ENCODE measurements at places on chromosomes 7 and 10. TPM values are rescaled to one million over a fixed set of nuclear protein-coding genes. Genes with fewer than 3 reads are reported as not detected.

DNA sequence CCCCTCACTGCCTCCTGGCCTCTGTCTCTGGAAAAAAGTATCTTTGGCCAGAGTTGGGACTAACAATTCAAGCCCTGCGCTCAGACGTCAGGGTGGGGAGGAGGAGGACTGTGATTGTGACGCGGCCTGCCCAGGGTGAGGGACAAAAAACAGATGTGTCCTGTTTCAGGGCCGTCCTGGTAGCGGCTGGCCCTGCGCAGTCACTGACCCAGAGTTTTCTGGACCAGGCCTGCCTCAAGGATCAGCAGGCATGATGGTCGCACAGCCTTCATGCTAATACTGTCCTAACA lies 110.1 kb downstream of the CYTH3 start:
- H3K27ac ChIP-seq, result no peak overlapping the region
- H3K27me3 ChIP-seq, result no peaks in the 10 kb centered on the region
- no peak for DNase-seq

DNA sequence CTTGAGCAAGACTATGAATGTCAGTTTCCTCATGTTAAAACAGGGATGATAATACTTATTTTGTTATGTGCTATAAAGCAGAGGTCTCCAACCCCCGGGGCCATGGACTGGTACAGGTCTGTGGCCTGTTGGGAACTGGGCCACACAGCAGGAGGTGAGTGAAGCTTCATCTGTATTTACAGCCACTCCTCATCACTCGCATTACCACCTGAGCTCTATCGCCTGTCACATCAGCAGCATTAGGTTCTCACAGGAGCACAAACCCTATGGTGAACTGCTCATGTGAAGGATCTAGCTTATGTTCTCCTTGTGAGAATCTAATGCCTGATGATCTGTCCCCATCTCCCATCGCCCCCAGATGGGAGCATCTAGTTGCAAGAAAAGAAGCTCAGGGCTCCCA lies 365.3 kb upstream of the SMIM30 start:
- no peak overlapping the region for H3K4me3 ChIP-seq
- no peak overlapping the region for H3K27ac ChIP-seq
- H3K36me3 ChIP-seq, result no peaks in the 10 kb centered on the region
- H3K27me3 ChIP-seq, result no peaks in the 10 kb centered on the region
- DNase-seq, result peak; percentile 30

DNA sequence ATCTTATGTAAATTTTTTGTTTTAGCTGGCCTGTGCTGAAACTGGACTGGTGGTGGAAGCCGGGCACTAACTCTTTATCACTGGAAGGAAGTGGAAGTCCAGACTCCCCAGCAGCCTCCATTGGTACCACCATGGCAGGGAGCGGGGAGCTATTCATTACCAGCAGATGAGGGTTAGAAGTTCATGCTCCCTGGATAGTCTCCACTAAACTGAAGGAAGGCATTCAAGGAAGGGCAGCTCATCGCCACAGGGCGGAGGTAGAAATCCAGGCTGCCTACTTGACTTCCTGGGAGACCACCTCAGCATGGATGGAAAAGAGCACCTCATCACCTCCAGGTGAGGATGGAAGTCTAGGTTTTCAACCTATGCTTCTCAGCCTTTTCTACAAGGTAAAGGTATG lies 130.9 kb downstream of the SLC16A9 start:
- no peak for DNase-seq
- H3K4me1 ChIP-seq, result no peaks in the 10 kb centered on the region
- no peaks in the 10 kb centered on the region for H3K36me3 ChIP-seq

GRCh38 chr7:27994639-27995038 lies 186.0 kb downstream of the JAZF1 start:
- H3K27ac ChIP-seq, result no peak overlapping the region
- H3K4me1 ChIP-seq, result peaks cover 4% of the 10 kb centered on the region
- no peak for DNase-seq
- H3K4me3 ChIP-seq, result no peak overlapping the region

DNA sequence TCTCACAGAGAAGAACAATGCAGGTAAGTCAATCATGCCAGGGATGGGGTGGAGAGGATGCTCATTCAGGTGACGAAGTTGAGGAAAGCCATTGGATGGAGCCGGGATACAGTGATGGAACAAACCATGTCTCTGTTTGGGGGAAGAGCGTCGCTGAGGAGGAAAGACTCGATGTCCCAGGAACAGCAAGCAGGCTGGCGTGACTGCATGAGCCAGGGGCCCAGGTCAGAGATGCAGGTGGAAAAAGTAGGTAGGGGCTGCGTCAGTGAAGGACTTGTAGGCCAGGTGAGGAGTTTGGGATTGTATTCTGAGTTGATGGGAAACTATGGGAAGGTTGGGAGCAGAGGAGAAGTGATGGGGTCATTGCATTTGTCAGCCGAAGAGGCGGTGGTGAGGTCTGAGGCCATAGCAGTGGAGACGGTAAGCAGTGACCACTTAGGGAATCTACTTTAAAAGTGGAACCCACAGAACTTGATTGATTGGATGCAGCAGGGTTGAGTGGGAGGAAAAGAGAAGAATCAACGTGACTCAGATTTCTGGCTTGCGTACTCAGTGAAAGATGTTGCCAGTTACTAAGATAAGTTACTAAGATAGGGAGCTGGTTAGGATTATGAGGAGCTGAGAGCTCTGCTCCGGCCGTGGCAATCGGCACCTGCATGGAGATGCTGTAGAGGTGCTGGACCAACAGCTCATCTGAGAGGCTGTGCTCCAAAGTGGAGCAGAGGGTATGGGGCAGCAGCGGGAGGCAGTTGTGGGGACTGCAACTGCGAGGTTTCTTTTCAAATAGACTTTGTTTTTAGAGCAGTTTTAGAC lies 12.5 kb upstream of the IL2RA start:
- H3K4me1 ChIP-seq, result peaks cover 28% of the 10 kb centered on the region
- H3K27ac ChIP-seq, result no peak overlapping the region
- no peak for DNase-seq
- H3K27me3 ChIP-seq, result no peaks in the 10 kb centered on the region
- H3K4me3 ChIP-seq, result no peak overlapping the region
- no peaks in the 10 kb centered on the region for H3K36me3 ChIP-seq

GRCh38 chr10:87038286-87038717 lies 18.2 kb downstream of the FAM25A start:
- no peaks in the 10 kb centered on the region for H3K36me3 ChIP-seq
- H3K4me1 ChIP-seq, result no peaks in the 10 kb centered on the region
- H3K27me3 ChIP-seq, result no peaks in the 10 kb centered on the region
- H3K27ac ChIP-seq, result no peak overlapping the region
- H3K4me3 ChIP-seq, result no peak overlapping the region

- no peaks in the 10 kb centered on the region for H3K27me3 ChIP-seq
- no peaks in the 10 kb centered on the region for H3K4me1 ChIP-seq
- H3K4me3 ChIP-seq, result no peak overlapping the region
- no peaks in the 10 kb centered on the region for H3K36me3 ChIP-seq
These were observed 706.8 kb upstream of the MBL2 start for GRCh38 chr10:53479365-53479764.

DNA sequence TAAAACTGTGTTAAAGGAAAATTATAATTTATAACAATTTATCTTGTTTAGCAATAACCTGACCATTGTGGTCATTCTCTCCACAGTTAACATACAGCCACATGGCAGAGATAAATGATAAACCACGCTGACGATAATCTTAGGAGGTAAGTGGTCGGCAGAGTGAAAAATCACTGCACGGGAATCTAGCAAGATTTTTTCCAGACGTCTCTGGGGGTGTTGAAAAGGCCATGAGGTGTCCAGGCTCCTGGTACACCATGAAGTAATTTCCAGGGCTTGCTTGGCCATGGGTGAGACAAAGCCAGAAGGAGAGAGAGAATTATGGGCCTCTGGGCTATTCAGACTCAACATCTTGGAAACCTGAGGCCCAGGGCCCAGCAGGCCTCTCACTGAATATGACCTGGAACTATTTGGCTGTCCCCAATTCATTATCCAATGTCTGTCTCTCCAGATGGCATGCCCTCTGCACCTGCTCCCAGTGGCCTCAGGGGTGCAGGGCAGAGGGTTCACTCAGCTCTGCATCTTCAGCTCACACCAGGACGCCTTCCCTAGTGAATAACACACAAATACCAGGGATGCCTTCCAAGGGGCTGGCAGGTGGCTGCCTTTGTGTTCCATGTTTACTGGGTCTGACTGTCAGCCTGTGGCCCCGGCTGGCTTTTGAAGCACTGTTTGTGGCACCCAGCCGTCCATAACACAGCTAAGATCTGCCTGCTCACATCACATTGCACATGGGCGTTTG lies 590.4 kb upstream of the PFKP start:
- DNase-seq, result no peak
- no peaks in the 10 kb centered on the region for H3K36me3 ChIP-seq
- no peaks in the 10 kb centered on the region for H3K27me3 ChIP-seq
- no peaks in the 10 kb centered on the region for H3K4me1 ChIP-seq
- no peak overlapping the region for H3K27ac ChIP-seq
- H3K4me3 ChIP-seq, result no peak overlapping the region

DNA sequence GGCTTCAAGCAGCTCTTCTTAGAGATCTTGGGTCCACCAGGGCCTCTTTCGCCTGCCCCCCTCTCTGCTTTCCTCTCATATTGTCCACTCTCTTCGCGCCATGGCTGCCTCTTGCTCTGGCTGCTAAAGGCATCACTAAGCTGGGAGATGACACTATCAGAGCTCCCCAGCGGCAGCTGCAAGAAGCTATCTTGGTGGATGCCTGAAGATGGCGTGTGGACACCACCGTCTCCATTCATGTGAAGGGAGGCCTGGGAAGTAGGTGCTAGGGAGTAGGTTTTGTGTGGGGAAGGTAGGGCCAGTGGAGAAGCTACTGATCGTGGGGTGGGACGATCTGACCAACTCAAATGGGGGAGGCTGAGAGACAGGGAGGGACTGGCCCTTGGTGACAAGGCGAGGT lies 45.9 kb upstream of the PDLIM1 start:
- H3K4me3 ChIP-seq, result no peak overlapping the region
- H3K4me1 ChIP-seq, result peaks cover 11% of the 10 kb centered on the region
- H3K27me3 ChIP-seq, result no peaks in the 10 kb centered on the region
- DNase-seq, result no peak

- H3K27me3 ChIP-seq, result peaks cover 59% of the 10 kb centered on the region
- DNase-seq, result no peak
- no peaks in the 10 kb centered on the region for H3K36me3 ChIP-seq
- H3K27ac ChIP-seq, result no peak overlapping the region
- no peaks in the 10 kb centered on the region for H3K4me1 ChIP-seq
- H3K4me3 ChIP-seq, result no peak overlapping the region
These were observed 32.0 kb upstream of the CFAP46 start for GRCh38 chr10:132974249-132974796.

DNA sequence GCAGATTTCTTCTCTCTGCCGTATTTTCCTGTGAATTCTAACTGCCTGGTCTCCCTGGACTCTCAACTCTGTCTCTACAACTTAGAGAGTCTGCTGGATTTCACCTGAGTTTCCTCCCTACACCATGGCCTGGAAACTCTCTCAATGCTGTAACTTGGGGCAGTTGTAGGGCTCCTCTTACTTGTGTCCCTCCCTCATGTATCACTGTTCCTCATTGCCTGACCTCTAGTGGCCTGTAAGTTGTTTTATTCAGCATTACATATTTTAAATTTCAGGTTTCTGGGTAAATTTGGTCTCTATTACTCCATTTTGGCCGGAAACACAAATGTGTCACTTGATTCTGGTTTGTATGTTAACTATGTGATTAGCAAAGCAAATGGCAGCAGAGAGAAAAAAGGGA lies 70.9 kb downstream of the DYNC1I1 start:
- DNase-seq, result no peak
- no peaks in the 10 kb centered on the region for H3K27me3 ChIP-seq
- no peak overlapping the region for H3K27ac ChIP-seq
- no peaks in the 10 kb centered on the region for H3K36me3 ChIP-seq
- H3K4me3 ChIP-seq, result no peak overlapping the region
- no peaks in the 10 kb centered on the region for H3K4me1 ChIP-seq

- H3K4me1 ChIP-seq, result peaks cover 9% of the 10 kb centered on the region
- peaks cover 5% of the 10 kb centered on the region for H3K27me3 ChIP-seq
- H3K27ac ChIP-seq, result no peak overlapping the region
- DNase-seq, result no peak
- H3K4me3 ChIP-seq, result no peak overlapping the region
- no peaks in the 10 kb centered on the region for H3K36me3 ChIP-seq
These were observed 38.6 kb downstream of the YKT6 start for GRCh38 chr7:44239361-44239760.

- H3K4me1 ChIP-seq, result no peaks in the 10 kb centered on the region
- no peak for DNase-seq
- H3K36me3 ChIP-seq, result no peaks in the 10 kb centered on the region
- H3K4me3 ChIP-seq, result no peak overlapping the region
- H3K27ac ChIP-seq, result no peak overlapping the region
These were observed 255.5 kb upstream of the SMIM30 start for GRCh38 chr7:113373863-113374262.

GRCh38 chr7:75867390-75867717 lies 11.5 kb upstream of the RHBDD2 start:
- no peak overlapping the region for H3K4me3 ChIP-seq
- no peak for DNase-seq
- H3K27me3 ChIP-seq, result no peaks in the 10 kb centered on the region
- no peaks in the 10 kb centered on the region for H3K36me3 ChIP-seq
- peaks cover 17% of the 10 kb centered on the region for H3K4me1 ChIP-seq

GRCh38 chr10:78905015-78905956 lies 163.5 kb upstream of the ZMIZ1 start:
- no peaks in the 10 kb centered on the region for H3K4me1 ChIP-seq
- H3K4me3 ChIP-seq, result no peak overlapping the region
- H3K27me3 ChIP-seq, result no peaks in the 10 kb centered on the region
- no peak for DNase-seq
- H3K36me3 ChIP-seq, result no peaks in the 10 kb centered on the region

- no peak for DNase-seq
- H3K36me3 ChIP-seq, result no peaks in the 10 kb centered on the region
- H3K27ac ChIP-seq, result peak overlapping the region; percentile 31
These were observed 282.3 kb downstream of the KLF6 start for GRCh38 chr10:3502673-3503072.

DNA sequence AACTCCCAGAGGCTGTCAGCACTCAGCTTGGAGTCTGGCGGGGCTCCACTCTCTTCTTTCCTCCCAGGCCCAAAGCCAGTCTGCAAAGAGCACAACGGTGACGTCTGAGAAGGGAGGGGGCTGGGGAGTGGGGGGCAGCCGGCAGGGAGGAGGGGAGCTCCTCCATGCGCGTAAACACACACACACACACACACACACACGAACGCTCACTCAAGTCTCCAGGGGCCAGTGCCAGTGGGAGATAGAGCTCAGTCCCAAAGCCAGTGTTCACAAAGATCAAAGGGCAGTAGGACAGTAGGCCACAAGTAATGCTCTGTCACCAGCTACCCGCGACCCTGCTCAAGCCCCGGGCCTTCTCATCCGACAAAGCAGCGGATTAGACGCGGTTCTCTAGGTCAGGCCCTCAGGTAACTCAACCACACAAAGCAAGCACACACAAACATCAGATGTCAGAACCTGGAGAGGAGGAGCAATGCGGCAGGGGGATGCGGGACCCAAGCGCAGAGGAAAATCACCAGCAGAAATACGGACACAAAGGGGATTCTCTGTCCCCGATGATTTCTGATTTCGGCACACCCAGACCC lies 19.9 kb downstream of the TCAF1 start:
- no peaks in the 10 kb centered on the region for H3K27me3 ChIP-seq
- no peaks in the 10 kb centered on the region for H3K36me3 ChIP-seq
- peaks cover 21% of the 10 kb centered on the region for H3K4me1 ChIP-seq

GRCh38 chr7:55048221-55048859 lies 29.5 kb downstream of the EGFR start:
- no peaks in the 10 kb centered on the region for H3K36me3 ChIP-seq
- H3K27me3 ChIP-seq, result no peaks in the 10 kb centered on the region
- no peak overlapping the region for H3K27ac ChIP-seq
- H3K4me3 ChIP-seq, result no peak overlapping the region
- H3K4me1 ChIP-seq, result peaks cover 49% of the 10 kb centered on the region
- no peak for DNase-seq

The SUV39H2 gene
- 4.3 TPM for total RNA-seq

The RBP3 gene
- not detected for total RNA-seq

The OIT3 gene
- 0.18 TPM for total RNA-seq

The IL2RA gene
- 2.9 TPM for total RNA-seq

The ANKRD61 gene
- not detected for total RNA-seq

The JCAD gene
- 101 TPM for total RNA-seq

The SKIDA1 gene
- total RNA-seq, result 0.95 TPM

The CUL1 gene
- total RNA-seq, result 47.5 TPM

The NKX2-3 gene
- not detected for total RNA-seq

The STX1A gene
- total RNA-seq, result 6.6 TPM

Data from lower lobe of right lung (tissue), 2 donors.